Stimulated activated CD8-positive, alpha-beta memory T cell treated with anti-CD3 and anti-CD28 coated beads, Interleukin-15, amount 100 ng/mL, for 24 hours (primary cell): ENCODE measurements at places on chromosomes 13 and 19.

GRCh38 chr19:37999309-38000213 is 92.6 kb downstream of the SIPA1L3 start:
- no peak for DNase-seq

DNA sequence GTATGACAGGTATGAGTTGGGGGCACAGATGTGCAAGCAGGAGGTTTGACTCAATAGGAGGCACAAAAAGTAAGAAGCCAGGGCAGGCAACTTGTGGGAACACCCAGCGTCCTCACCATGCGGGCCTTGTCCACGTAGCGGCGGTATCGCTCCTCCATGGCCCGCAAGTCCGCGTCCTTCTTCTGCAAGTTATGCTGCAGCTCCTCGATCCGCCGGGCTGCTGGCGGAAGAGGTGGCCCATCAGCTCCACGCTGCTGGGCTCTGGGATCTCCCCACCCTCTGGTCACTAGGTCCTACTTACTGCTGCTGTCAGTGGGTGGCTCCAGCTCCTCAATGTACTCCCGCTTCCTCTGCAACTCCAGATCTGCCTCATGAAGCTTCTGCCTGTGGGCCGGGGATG is 10.7 kb downstream of the HOOK2 start:
- DNase-seq, result no peak

DNA sequence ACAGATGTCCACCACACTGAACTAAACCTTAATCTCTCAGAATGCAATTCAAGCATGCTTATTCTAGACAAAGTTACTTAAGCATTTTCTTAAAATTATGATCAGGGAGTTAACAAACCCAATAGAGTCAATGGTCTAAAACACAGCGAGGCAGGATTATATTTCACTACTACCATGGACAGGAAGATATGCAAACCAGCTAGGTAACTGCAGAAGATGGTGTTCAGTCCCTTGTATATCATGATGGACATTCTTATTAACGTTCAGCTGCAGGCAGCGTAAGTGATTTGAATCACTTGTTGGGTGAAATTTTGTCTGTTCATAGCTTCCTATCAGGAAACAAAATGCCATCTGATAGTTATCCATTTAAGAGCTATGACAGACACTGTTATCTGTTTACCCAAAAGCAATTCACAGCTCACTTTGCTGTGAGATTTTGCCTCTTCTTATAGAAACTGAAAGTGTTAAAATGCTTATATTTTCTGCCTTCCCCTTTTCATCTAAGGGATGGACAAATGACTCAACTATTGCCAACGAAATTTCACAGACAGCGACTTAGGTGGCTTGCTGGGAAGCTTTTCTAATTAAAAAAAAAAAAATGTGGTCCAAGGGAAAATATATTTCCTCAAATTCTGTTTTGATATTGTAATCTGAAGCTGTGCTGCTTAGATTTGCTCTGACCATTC is 591.9 kb downstream of the DACH1 start:
- DNase-seq, result no peak

GRCh38 chr19:10568062-10568825 is 535 bp downstream of the CDKN2D start:
- no peak for DNase-seq

DNA sequence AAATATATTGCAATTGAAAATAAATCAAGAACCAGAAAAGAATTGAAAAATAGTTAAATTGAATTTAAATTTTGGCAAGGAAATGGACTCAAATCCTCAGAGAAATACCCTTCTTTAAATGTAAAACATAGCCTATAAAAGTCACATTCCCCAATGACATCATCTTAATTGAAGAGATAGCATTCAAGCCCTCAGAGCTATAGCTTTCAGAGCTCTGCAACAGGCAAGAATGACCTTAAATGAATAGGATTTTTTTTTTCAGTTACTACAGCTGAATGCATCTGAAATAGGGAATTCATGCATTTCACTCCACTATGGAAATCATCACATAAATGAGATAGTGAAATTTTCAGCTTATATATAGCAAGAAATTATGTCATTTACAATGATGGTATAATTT is 1049.0 kb downstream of the OLFM4 start:
- DNase-seq, result no peak

- DNase-seq, result no peak
Observed at GRCh38 chr13:26502826-26503225, 54.7 kb upstream of the WASF3 start.

- no peak for DNase-seq
Observed at GRCh38 chr13:74074723-74075122, 59.5 kb downstream of the KLF12 start.

DNA sequence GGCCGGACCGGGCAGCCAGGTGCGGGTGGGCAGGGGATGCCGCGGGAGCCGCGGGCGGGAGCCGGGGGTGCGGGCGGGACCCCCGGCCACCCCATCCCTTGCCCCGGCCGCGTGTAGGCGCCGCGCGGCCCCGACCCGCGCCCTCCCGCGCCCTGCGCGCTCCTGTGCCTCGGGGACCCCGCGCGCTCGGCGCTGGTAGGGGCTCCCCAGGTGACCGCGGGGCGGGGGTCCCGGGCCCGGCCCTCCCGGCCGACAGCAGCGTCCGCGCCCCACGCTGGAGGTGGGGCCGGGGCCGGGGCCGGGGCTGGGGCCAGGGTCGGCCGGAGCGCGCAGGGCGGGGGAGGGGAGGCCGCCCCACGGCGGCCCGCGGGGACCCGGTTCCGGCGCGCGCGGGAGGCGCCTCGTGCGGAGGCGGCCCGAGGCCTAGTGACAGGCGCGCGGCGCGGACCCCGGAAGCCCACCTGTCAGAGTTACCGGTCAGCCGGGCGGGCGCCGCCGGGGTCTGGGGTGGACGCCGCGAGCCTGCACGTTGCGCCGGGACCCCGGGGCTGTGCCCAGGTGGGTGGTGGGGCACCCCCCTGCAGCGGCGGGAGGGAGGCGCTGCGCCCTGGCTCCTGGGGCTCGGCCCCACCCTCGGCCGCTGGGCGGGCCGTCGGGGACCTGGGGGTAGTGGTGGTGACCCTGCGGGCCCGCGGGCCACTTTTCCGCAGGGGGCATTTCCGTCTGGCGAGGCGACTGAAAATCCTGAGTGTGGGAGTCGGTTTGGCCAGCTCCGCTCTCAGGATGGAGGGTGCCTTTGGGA is 518 bp downstream of the TFDP1 start:
- DNase-seq, result no peak

- DNase-seq, result no peak
Observed at GRCh38 chr19:51181913-51182419, 39.9 kb downstream of the SIGLEC7 start.

DNA sequence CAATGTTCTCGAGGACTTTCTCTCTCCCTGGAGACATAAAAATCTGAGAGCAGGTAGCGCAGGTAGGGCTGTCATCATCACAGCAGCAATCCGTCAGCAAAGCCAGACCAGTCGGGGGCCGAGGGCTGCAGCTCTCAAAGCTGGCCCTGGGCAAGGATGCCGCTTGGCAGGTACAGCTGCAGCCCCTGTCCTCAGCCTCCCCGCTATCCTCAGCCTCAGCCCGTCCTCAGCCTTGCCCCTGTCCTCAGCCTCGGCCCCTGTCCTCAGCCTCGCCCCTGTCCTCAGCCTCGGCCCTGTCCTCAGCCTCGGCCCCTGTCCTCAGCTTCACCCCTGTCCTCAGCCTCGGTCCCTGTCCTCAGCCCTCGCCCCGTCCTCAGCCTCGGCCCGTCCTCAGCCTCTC is 10.9 kb downstream of the C13orf46 start:
- no peak for DNase-seq

DNA sequence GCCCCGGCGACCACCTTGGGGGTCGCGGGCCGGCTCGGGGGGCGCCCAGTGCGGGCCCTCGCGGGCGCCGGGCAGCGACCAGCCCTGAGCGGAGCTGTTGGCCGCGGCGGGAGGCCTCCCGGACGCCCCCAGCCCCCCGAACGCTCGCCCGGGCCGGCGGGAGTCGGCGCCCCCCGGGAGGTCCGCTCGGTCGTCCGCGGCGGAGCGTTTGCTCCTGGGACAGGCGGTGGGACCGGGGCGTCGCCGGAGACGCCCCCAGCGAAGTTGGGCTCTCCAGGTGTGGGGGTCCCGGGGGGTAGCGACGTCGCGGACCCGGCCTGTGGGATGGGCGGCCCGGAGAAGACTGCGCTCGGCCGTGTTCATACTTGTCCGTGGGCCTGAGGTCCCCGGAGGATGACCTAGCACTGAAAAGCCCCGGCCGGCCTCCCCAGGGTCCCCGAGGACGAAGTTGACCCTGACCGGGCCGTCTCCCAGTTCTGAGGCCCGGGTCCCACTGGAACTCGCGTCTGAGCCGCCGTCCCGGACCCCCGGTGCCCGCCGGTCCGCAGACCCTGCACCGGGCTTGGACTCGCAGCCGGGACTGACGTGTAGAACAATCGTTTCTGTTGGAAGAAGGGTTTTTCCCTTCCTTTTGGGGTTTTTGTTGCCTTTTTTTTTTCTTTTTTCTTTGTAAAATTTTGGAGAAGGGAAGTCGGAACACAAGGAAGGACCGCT is 729 bp downstream of the STK11 start:
- no peak for DNase-seq

GRCh38 chr13:95188128-95188527 is 113.1 kb downstream of the ABCC4 start:
- DNase-seq, result no peak

DNA sequence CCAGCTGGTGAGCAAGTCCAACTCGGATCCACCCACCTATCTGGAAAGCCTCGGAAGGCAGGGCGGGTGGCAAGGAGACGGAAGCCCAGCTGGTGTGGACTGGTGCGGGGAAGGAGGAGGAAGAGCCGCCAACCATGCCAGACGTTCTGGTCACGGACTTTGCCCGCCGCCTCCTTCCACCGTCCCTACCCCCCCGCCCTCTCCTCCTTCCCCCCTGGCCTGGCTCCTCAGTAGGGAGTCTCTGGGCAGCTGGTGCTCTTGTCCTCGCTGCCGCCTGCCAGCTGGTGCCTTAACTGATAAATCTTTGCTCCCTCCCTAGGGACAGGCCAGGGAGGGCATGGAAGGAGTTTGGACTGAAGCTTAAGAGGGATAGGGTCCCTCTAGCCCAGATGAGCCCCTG is 4.8 kb downstream of the SYNGR4 start:
- DNase-seq, result no peak

GRCh38 chr19:3518659-3519058 is 12.5 kb downstream of the FZR1 start:
- DNase-seq, result no peak

GRCh38 chr13:20654156-20654555 is 49.3 kb upstream of the IL17D start:
- DNase-seq, result no peak

DNA sequence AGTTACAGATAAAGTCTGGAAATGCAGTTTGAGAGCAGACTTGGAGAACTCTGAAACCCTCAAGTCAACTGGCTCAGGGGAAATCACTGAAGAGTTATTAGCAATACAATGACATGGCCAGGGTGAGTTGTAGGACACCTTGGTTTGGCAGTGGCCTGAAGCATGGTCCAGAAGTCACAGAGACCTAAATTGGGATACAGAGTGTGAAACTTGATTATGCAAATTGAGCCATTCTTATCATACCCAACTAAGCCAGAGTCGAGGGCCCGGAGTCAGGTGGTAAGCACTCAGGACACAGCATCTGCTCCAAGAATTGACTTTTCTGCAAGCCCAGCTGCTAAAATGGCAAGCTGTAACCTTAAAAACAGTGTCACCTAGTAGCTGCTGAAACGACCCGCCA is 224.5 kb downstream of the DCLK1 start:
- DNase-seq, result no peak
